ENCODE measurements at places on chromosomes 1 and 21.

DNA sequence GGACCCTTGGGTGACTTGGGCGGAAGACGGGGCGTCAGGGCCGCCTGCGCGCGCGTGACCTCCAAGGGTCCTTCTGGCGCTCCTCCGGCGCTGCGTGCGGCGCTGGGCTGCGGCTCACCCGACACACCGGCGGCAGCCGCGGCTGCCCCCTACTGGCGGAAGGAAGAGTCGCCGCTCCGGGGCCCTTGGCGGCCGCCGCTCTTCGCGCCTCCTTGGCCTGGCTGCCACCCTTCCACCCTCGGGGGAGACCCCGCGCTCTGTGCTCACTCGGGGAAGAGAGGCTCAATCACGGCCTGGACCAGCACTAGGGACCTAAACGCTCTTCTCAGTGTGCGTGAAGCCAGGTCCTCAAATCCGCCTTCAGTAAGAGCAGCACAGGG lies 89.7 kb downstream of the DMRTA2 start:
- no peak for DNase-seq

DNA sequence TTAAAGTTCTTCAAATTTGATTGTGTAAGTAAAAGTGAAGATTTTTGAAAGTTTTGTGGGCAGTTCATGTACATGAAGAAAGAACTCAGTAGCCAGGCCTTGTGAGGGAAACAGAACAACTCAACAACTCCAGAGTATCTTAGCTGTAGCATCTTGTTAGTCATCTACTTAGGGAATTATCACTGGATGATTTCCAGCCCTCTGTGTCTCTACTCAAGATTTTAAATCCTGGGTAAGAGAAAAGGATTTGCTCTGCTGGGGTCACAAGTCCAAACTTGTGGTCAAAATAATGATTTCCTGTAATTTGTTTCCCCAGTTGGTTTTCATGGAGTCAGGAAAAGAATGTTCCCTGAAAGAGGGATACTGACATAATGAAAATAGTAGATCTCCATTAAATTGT lies 8.2 kb downstream of the OR10T2 start:
- no peak for DNase-seq

- no peak for DNase-seq
These were observed 1.4 kb upstream of the B4GALT2 start for GRCh38 chr1:43977376-43978263.

GRCh38 chr1:96887501-96887900 lies 165.9 kb downstream of the PTBP2 start:
- no peak for DNase-seq

DNA sequence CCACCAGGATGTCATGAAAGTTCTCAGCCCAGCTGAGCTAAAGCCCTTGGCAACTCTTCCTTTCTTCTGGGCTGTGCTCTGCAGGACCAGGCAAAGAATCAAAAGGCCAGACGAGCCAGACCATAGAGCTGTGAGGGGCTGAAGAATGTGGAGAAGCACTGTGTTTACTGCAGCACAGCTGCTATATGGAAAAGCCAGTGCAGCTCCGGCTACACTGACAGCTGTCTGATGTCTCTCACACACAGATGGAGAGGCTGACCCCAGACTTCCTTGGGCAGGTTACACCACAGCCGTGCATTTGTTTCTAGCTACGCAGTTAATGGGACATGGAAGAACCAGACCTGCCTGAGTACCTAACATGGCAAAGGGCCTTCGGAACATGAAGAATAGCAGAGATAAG lies 40.3 kb downstream of the CD247 start:
- no peak for DNase-seq

GRCh38 chr1:229991104-229991513 lies 75.9 kb upstream of the GALNT2 start:
- DNase-seq = no peak

DNA sequence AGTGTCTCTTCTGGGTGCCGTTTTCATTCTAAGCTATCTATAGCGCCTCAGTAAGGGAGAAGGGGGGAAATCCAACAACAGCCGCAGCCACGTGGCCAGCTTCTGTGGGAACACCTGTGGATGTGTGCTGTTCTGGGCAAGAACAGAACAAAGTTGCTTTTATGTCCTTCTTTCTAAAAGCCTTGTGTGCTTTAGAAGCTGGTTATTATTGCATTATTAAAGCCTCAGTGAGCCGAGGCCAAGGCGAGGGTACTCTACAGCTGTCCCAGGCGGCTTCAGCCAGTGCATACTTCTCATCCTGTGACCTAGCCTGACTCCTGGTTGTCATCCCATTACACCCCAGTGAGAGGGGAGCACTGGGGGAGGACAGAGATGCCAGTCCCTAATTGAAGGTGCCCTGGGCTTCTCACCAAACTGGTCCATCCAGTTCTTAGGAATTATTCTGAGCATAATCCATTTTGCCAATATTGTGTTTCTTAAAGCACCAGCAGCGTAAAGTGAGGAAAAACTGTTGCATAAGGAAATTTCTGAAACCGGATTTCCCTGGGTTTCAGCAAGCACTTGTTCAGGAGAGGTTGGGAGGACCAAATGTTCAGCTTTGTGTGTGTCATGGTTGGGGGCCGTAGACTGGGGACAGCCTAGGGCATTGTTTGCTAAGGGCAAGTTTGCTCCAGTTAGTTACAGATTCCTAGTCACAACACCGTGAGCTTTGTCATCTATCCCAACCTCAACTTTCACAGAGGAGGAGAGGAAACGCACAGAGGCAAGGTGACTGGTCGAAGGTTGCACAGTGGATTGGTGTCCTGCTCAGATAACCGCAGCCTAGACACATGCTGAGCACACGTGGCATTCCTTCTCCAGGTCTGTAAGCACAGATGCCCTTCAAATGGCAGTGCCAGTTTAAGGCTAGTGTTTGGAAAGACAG lies 61.0 kb upstream of the ATP1A1 start:
- no peak for DNase-seq

Data from NCI-H2081 treated with DMSO at 0.1 percent for 48 hours (cell line).